ENCODE measurements at places on chromosomes 5 and 9.

DNA sequence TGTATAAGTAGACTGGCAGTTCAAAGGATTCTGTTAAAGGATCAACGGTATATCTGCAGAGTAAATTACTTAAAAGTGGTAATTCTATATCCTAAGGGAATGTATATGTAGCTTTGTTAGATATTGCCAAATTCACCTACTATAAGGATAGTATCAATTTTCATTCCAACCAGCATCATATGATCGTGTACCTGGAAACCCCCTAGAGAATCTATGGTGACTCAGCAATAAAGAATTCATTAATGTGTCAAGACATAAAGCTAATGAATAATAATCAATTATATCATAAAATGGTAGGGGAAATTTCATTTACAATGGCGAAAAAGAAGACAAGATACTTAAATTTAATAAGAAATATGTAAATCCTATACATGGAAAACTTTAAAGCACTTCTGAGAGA lies 234.1 kb upstream of the ACTBL2 start:
- no peak for DNase-seq

- DNase-seq = no peak
Measured at GRCh38 chr5:16934123-16934522, 2.0 kb downstream of the MYO10 start.

DNA sequence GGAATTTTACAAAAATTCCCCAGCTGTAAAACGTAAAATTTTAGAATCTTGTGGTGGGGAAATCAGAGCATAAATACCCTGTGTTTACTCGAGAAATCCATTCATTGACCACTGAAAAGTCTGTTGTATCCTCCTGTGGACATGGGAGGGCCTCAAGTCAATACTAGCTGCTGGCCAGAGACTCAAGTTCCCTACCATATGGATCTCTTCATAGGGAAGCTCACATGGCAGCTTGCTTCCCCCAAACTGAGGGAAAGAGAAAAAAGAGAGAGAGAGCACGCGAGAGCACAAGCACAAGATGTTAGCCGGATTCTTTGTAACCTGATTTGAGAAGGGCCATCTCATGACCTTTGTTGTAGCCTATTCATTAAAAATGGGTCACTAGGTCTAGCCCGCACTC lies 591.9 kb downstream of the LRRC70 start:
- DNase-seq = no peak

- no peak for DNase-seq
Measured at GRCh38 chr5:121503111-121503840, 348.4 kb upstream of the FTMT start.

DNA sequence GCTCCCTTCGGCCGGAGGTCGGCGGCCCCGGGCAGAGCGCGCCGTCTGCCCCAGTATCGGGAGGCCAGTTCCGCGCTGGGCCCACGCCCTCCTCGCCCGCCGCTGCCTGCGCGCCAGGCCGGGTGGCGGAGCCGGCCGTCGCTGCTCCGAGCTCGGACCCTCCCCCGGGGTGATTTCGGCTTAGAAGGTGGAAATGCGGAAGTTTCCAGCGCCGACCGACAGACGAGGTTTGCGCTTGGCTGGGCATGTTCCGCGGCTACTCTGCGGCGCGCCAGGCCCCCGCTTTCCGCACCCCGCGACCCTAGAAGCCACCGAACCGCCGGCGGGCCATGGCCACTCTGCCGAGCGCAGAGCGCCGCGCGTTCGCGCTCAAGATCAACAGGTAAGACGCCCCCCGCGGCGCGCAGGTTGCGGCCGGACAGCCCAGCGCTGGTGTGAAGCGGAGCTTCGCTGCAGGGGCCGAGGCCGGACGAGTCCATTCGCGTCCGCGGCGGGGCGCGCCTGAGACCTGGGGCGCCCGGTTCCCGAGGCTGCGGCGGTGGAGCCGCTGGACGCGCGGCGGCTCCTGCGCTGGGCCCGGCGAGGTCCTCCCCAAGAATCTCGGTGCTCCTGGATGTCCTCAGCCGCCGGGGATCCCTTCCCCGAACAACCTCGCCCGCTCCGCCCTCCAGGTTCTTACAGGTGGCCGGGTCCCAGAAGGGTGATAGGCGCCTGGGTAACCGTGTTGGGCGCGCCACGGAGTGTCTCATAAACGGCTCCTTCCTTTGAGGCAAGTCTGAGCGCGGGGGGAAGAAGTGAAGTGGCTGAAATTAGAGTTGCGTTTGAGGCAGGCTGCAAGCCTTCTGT lies at the start of gene DOCK8:
Gene DOCK8 (plus strand): TSS at position 218 of the 846 bp plus-strand sequence. CDS start 112 bp downstream, at position 330.
- DNase-seq = peak; percentile 29

DNA sequence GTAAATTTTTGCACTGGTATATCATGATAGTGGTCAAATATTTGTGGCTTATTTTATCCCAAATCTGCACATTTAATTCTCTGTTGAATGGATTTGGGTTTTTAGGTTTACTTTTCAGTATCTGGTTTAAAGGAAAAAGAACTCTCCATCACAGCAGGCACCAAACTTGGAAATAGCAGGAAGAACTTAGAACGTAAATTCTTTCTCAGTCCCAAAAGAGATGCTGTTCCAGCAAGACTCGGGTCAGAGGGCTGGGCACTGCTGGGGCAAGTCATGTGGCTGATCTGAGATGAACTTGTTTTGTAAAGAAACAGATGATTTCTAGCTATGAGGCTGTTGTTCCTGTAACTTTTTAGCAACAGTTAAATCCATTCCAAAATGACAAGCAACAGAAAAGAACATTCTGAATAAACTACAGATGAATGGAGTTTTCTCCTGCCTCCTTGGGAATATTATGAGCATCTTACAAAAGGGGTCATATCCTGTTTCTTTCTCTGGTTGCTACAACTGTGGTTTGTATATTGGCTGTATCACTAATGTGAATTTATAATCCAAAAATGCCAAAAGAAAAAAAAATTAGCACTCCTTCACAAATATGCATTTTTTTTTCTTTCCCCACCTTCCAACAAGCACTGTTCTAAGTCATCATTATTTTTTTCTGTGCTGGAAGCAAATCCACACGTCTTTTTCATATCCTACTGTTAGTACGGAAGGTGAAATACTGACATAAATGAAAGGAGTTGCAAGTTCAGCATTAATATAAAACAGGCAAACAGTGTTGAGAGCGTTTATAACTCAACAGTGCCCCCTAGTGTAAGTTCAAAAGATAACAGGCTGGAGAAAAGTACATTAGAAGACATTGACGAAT lies 31.1 kb downstream of the OR2K2 start:
- no peak for DNase-seq
